Activated CD4-positive, alpha-beta T cell treated with anti-CD3 and anti-CD28 coated beads, Interleukin-2, amount 10 ng/mL, durations not matched to agents 24 days and 14 days (primary cell): ENCODE measurements at places on chromosomes 11 and 22. TPM values are rescaled to one million over a fixed set of nuclear protein-coding genes. Genes with fewer than 3 reads are reported as not detected.

DNA sequence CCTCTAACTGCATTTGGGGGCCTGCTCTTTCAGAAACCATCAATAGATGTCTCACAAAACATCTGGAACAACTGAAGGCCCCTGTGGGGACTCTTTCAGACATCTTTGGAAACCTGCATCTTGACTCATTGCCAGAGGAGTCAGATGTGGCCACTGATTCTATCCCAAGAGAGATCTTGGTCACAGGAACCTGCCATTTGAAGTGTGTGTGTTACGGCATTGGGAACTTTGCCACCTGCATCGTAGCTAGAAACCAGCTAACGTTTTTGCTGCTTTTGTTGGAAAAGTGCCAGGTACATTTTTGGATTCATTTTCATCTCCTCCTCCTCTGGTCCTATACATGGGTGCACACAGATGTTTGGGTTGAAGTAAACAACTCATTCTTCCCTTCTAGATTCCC is 4.3 kb downstream of the SRRD start:
- DNase-seq, result no peak

DNA sequence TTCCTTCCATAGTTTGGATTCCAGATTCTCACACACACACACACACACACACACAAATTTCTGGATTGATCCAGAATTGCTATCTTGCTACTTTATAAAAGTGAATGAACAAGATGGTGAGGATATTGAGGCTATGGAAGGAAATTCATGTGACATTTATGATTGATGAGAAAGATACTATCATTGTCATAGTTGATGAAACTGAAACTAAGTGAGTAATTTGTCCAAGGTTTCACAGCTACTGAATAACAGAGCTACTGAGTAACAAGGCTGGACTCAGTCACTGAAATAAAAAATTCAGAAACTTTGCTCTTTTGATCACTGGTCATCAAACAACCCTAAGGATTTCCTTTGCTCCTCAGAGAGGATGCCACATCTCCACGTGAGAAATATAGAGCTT is 16.2 kb downstream of the OR5D16 start:
- no peak for DNase-seq

DNA sequence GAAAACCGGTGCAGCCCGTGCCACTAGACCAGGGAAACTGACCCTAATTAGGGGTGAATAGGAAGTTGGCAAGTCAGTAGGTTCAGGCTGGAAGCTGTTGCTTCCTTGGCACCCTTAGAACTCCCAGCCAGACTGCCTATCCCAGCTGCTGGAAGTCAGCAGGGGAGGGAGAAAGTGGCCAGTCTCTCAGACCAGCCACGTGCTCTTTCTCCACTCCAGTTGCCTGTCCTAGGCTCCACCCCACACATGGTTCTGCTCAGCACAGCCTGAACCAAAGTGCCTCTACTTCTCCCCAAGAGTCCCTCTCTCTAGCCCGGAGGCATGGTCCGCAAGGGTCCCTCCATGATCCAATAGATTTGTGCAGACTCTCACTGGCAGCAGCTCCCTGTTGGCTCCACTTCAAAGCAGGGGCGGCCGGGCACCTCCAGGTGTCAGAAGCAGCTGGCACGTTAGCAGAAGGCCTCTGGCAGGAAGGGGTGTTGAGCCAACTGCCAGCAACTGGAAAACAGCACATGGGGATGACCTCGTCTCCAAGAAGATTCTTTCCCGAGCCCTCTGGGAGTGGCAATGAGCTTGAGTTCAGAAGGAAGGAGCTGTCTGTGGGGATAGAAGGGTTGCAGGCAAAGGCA is 27.7 kb downstream of the ARFGAP2 start:
- no peak for DNase-seq

- no peak for DNase-seq
Observed at GRCh38 chr22:50208939-50209892, 8.4 kb downstream of the SELENOO start.

DNA sequence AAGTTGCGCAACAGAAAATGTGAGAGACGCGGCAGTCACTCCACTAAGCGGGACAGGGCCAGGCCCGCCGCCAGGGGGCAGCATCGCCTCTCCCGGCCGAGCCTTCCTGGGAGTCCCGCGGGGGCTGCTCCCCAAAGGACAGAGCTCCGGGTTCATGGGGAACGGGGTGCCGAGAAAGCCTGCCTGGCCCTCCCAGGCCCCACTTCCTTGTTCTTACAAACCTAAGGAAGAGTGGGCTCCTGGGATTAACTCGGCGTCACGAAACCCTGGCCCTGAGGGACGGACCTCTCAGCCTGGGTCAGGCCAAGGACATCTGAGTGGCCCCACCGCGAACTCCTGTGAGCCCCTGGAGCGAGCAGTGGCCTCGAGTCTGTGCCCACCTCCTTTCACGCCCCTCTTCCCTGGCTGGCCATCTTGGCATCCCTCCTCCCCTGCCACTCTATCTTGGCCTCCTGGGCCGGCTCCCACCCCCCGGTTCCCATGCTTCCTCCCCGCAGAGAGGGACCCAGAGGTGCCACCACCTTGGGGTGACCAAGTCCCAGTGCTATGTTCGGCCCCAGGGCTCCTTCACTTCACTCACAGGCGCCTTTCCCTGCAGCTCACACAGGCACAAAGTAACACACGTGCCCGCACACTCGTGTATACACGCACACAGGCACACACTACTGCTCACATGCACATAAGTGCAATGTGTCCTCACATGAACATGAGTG is 99.9 kb upstream of the FGF3 start:
- peak; percentile 91 for DNase-seq

The FGF4 gene
- not detected in 2 replicates for total RNA-seq

DNA sequence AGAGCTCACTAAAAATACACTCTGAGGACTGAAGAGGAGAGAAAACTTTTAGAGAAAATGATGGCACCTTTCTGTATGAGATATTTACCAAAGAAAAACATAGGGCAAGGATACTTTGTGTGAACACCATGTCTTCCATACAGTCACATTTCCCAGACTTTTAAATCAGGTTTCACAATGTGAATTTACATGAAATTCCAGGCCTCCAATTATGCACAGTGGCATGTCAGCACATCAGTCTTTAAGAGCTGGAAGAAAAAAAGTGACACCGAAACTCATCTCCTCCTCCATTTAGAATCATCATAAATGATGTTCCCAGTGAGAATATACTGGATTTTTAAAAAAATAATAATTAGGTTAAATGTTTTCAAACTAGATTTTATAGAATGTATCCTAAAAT is 232.2 kb upstream of the UBASH3B start:
- no peak for DNase-seq

The TH gene
- not detected in 2 replicates for total RNA-seq

DNA sequence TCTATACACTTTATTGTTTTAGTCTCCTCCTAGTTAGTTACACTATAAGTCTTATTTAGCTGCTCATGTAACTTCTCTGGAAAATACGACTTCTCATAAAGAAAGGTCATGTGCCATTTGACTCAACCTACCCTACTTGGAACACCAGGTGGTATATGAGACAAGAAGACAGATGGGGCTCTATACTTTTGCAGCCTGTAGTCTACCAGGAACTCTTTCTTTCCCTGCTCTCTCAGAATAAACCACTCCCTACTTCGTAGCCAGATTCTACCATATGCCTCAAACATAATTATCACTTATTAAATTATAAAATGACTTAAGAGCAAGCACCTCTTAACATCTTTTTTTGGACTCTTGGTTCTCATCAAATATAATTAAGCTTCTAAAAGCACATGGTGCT is 38.5 kb upstream of the RAPSN start:
- no peak for DNase-seq

The CASP5 gene
- not detected in 2 replicates for total RNA-seq

GRCh38 chr11:63729326-63729725 is 39.2 kb downstream of the ZFTA start:
- DNase-seq, result no peak

- DNase-seq, result no peak
Observed at GRCh38 chr22:37994049-37994448, 9.7 kb upstream of the SOX10 start.

GRCh38 chr22:39520226-39521105 is at the start of gene ATF4:
Gene ATF4, plus strand, starts transcription at chr22:39520562. Its CDS starts 884 bp downstream, at chr22:39521446.
- peak; percentile 96 for DNase-seq

The SLC22A25 gene
- not detected in 2 replicates for total RNA-seq

The POU2F3 gene
- total RNA-seq, result 0.14 TPM in 1 of 2 replicates, not detected in the other

The MS4A15 gene
- total RNA-seq, result not detected in 2 replicates

DNA sequence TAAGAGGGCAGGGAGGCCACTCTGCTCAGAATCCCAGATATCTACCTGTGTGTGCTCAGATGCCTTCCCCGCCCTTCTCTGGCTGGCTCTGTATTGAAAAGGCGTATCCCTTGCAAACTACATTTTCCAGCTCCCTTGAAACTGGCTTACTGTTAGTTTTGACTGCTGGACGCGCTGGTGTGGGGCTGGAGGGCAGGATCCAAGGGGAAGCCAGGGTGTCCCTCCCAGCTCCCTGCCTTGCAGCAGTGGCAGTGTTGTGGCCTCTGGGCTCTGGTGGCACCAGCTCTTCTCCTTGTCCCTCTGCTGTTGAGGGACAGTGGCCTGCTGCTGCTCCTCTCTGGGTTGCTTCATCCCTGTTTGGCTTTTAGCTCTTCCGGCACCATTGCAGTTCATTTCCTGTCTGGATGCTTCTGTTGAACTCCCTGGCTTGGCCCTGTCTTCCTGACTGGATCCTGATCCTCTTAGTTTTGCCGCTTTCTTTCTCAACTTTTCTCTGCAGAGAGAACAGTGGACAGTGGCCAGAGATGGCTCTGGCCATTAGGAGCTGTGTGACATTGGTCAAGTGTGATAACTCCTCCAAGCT is 107.1 kb upstream of the PARVA start:
- DNase-seq, result no peak

GRCh38 chr11:87125257-87125656 is 87.5 kb downstream of the TMEM135 start:
- DNase-seq, result no peak

DNA sequence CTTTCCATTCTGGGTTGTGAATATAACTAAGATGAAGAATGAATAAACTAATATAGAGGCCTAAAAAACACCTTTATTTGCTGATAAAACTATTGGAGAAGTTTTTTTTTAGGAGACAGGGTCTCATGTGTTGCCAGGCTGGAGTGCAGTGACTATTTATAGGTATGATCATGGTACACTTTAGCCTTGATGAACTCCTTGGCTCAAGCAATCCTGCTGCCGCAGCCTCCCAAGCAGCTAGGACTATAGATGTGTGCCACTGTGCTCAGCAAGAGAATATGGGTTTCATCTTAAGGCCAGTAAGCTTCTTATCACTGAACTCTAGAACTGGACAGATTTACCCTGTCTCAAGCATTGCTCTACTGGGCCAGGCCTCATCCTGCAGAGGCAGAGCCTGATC is 26.6 kb downstream of the CCDC90B start:
- no peak for DNase-seq

The USH1C gene
- not detected in 2 replicates for total RNA-seq

- DNase-seq, result peak; percentile 72
Observed at GRCh38 chr11:108733479-108734116, 68.7 kb downstream of the DDX10 start.

- DNase-seq, result no peak
Observed at GRCh38 chr22:38951734-38952133, 5.7 kb upstream of the APOBEC3A start.

GRCh38 chr11:120511820-120512738 is 531 bp downstream of the GRIK4 start:
- DNase-seq, result no peak

GRCh38 chr11:1919391-1920127 is at the start of gene TNNT3:
Gene TNNT3, plus strand, starts transcription at chr11:1919703. Its CDS starts 3,172 bp downstream, at chr11:1922875.
- DNase-seq, result peak; percentile 59

The C11orf86 gene
- total RNA-seq, result not detected in 2 replicates

The VPREB3 gene
- not detected in 2 replicates for total RNA-seq

The SSTR3 gene
- total RNA-seq, result 3.5 and 4.0 TPM in 2 replicates

DNA sequence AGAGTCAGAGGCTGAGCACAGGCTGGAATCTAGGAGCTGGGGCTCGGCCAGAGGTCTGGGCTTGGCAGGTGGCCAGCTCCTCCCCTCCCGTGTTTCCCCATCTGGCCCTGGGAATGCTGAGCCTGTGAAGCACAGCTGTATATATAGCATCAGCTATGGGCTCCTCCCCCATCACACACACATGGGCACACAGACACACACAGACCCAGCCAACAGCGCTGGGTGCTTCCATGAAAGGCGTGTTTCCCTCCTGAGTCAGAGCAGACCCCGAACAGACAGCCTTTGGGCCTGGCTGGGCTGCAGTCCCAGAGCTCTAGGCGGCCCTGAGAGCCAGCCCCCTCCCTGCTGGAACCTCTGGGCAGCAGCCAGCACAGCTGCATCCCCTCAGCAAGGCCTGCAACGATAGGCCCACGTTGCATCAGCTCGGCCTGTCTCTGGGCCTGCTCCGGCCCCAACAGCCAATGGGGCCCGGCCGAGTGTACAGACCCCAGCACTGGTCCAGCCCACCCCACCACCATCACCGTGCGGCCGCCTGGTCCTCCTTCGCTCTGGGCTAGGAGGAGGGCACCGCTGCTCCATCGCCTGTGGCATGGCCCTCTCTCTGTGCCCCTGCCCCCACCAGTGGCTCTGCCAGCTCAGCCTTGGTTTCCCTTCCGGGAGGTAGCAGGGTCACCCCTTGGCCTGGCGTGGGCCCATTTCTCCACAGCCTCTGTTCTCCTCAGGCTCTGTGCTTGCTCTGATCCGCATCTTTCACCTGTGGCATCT is 7.6 kb upstream of the SERPINH1 start:
- DNase-seq, result no peak

DNA sequence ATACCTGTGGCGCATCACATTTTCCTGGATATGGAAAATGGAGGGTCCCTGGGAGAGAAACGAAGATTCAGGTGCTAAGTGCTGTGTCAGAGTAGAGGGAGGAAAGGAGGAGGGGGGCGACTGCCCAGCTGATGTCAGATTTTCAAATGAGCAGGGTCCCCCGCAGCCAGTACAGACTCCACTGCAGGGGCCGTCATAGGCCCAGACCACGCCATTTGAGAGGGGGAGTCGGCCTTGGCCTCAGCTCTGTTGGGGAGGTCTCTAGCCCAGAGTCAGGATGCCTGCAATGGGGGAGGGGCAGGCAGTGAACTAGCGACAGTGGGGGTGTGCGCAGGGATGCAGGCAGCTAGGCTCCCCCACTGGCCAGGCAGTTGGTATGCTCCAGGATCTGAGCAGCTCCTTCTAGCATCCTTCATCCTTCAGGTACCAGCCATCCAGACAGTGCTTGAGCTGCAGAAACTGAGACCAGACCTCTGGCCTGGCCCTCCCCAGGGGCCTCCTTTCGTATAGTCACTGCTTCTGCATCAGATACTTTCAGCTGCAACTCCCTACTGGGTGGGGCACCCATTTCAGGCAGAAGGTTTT is at the start of the genes BSCL2 and GNG3:
Gene BSCL2 (minus strand): TSS at position 148 of the 585 bp plus-strand sequence. CDS start 229 bp downstream, outside the sequence.
Gene GNG3 (plus strand): TSS at position 400 of the 585 bp plus-strand sequence. CDS start 620 bp downstream, outside the sequence.
- DNase-seq, result peak; percentile 66

DNA sequence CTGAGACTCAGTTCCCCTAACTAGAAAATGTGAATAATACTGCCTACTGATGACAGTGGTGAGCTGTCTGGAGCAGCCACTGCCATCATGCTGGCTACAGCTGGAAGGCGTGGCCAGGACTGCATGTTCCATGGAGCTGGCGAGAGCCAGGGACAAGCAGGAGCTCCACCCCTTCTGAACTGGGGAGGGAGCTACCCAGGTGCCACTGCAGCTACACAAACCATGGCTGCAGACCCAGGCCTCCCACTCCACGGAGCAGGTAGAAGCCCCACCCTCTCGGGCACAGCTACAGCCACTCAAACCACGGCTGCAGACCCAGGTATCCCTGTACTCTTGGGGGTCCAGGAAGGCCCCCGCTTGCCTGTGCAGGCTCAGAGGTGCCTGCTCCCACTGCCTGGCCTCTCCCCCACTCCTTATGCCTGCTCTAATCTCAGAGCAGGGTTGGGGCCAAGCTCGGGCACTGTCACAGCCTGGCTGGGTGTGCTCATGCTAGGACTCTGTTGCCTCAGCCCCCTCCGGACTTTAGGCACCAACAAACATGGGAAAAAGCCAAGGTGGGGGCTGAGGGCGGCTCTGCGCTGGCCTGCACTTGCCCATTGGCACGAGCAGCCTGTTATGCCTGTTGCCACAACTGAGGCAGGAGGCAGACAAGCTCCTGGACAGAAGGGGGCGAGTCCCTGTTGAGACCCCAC is 51.7 kb downstream of the RAB30 start:
- DNase-seq, result no peak

GRCh38 chr22:42716221-42716620 is 4.4 kb downstream of the A4GALT start:
- no peak for DNase-seq
